GM12891 (cell line): ENCODE measurements at places on chromosomes 7 and 10.

- no peak for DNase-seq
These were observed 3.0 kb upstream of the HOXA7 start for GRCh38 chr7:27159266-27160144.

DNA sequence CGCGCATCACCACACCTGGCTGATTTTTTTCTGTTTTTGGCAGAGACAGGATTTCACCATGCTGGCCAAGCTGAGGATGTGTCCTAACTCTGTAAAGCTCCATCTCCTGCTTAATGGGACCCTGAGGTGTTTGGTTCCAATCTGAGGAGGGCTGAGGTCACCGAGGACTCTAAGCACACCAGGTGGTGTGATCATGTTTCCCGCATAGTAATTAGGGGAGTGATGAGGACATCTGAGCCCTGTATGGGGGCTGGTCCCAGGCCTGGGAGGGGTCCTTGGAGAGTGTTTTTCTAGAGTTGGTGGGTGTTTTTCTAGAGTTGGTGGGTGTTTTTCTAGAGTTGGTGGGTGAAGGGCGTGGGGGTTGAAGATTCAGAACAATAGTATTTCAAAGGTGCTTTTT is 3.0 kb upstream of the ABHD11 start:
- no peak for DNase-seq

DNA sequence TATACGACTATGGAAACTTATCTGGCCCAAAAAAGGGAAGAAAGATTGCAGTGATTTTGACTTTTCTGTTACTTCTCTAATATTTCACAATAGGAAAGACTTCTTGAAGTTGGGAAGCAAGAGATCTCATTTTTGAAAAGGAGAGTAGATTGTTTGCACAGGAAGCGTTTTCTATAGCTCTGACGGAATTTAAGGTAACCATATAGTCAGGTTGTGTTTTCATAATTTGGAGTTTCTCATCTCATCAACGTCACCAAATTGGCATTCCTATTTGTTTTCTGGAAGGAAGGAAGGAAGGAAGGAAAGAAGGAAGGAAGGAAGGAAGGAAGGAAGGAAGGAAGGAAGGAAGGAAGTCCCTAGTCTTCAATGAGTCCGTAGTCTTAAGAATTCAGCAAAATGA is 732.0 kb downstream of the XPNPEP1 start:
- DNase-seq = no peak

DNA sequence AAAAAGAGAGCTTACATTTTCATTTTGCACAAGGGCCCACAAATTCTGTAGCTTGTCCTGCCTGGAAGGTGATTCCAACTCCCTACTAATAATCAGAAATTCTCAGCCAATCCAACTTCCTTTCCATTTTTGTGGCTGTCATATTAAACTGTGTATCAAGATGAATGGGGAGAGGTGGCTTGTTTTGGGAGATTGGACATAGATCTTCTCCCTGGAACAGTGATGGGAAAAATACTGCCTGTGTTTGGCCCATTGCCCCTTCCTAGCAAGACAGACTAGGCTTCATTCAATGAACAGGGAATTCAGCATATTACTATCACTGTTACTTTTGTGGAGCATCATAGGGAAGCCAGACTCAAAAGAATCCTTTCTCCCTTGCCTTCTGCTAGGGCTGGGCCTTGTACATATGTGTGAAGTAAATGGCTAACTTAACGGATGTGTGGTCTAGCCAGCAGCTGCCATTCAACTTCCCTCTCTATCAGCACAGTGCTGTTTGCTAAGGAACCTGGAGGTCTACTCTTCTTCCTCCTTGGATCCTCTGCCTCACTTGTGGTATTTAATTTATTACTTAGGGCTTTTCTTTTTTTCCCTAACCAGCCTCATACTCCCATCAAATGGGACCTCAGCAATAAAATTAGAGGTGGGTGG is 326.0 kb downstream of the BICC1 start:
- no peak for DNase-seq

- DNase-seq = no peak
These were observed 190.3 kb upstream of the GRM3 start for GRCh38 chr7:86453454-86453853.

DNA sequence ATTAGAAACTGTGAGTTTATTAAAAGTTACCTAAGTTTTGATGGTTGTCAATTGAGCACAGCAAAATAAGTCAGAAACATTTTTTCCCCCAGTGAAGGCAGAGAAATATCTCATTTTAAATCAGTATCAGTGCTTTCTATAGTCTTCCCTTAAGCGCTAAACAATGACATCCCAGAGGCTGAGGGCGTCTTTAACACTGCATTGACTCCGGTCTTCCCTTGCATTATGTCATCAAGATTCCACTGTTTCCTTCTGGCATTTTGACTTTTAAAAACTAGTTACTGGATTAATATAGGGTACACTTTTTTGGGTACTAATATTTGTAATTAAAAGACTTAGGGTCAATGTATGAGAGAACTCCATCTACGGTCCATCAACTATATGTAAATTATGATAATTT is 3.9 kb downstream of the GLUD1 start:
- no peak for DNase-seq

- no peak for DNase-seq
These were observed 29.4 kb downstream of the HGF start for GRCh38 chr7:81740403-81740802.

DNA sequence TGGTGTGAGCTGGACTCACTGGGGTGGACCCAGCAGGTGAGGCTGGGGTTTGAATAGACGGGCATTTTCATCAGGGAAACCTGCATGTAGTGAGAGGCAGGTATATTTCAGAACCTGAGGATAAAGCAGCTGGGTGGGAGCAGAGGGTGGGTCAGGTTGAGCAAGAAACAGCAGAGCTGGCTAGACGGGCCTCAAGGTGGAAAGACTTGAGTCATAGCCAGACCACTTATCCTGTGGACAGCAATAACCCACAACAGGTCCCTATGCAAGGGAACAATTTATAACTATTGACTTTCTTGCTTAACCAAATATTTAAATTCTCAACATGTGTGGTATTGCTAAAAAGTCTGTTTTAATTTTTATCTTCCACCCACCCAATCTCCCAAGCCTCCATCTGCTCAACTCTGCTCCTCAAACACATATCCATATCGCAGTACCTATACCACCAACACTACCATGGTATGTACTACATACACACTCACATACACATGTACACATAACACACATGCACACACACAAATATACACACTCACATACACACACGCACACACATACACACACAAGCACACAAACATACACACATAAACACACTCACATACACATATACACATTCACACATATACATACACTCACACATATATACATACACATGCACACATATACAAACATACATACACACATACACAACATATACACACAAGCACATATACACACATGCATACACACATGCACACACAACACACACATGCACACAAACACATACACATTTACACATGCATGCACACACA is 129.0 kb upstream of the C7orf33 start:
- no peak for DNase-seq

GRCh38 chr10:89283936-89284475 is 17.8 kb upstream of the IFIT2 start:
- DNase-seq = no peak

GRCh38 chr10:22803261-22803885 is 89.0 kb upstream of the PIP4K2A start:
- DNase-seq = no peak

DNA sequence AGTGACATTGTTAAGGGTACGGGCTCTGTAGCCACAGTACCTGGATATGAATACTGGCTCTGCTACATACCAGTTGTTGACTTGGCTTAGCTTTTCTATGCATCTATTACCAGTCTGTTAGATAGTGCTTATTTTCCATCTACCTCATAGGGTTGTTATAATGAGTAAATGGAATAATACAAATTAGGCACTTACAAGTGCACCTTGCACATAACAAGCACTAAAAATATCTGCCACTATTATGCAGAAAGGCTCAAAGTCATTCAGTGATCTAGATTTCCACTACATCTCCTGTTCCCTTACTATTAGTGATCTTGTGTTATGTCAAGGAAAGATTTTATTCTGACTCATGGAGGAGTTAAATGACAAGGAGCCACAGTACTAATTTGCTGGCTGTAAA is 27.9 kb upstream of the ZEB1 start:
- DNase-seq = no peak

DNA sequence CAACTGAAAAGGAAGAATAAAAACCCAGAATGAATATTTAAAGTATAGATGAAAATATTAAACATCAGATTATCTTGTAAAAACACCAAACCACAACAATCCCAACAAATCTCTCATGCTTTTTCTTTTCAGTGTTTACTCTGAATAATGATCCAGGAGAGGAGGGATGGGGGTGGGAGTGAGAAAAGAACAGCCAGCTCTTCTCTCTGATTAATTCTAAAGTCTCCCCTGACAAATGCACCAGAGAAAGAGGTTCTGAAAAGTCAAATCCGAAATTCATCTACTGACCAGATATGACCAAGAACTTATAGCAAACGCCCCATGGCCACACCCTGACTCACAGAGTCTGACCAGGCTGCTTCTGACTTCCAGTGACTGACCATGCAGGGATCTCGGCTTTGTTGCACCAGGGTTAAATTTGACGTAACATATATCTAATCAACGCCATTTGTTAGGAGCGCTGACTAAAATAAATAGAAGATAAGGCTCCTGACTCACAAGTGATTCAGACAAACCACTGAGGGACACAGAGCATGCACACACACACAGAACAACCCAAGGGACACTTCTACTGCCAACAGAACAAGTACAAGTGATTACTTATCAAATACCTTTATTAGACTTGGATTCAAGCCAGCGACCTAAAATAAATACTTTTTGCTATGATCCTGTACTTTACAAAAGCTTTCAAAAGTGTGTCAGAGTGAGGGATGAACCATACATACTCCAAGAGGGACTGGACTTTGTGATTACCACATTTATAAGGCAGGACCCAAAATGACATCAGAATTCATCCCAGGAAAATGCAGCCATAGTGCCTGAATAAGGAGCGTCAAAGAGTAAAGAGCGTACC is 9.3 kb upstream of the SPOCK2 start:
- DNase-seq = no peak

DNA sequence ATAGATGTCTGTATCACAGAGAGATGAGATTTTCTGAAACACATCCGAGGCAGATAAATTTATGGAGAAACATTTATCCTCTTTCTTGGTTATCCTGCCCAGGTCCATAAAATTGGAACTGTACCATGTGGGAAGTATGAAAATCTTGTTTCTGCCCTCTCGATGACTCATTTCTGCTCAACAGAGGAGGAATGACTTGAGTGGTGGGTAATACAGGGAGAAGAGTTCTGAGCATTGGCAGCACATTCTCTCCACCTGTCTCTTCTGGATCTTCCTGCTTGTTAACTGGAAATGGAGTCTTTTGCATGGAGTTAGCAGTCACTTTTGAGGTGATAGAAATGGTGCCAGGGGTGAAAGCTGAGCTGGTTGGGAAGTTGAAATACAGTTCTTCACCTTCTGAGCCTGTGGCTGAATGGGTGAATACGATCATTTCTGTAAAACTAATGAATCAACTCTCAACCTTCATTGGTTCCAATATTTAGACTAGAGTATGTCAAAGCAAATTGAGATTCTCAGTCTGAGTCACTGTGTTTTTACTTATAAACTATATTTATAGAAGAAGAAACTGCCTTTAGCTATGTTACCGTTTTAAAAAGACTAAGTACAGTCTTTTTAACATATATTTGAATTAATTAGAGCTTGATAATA is 945.5 kb downstream of the SORCS3 start:
- DNase-seq = no peak

DNA sequence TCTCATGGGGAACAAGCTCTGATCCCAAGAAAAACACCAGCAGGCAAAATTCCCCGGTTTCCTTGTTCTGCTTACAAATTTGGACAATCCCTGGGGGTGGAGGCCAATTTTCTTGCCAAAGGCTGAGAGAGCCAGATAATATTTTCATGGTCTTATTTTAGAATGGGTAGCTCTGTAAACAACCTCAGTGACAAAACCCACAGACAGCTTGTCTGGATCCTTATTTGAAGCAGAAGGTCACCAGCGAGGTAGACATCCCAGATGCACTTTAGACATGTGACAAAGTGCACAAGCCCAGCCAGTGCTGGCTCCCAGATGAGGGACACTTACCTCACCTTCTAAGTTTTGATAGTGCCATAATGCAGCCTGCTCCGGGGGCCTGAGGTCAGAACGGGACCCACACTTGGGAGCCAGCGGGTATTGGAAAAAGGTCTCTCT is 102.6 kb upstream of the DDC start:
- no peak for DNase-seq

DNA sequence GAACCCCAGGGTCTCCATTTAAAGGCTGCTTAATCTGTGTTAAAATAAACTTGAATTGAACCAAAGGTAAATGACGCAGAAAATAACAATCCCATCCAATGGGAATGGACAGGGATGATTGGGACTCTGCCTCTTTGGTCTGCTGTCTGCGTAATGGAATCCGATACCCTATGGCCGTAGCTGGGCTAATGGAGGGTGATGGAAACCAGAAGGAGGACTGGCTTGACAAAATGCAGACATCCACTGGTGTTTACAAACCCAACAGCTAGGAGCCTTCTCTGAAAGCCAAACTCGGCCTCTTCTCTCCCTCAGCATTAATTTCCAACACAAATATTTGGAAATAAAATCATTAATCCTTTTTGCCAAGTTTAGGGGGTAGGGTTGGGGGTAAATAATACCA is 162.2 kb upstream of the CHST15 start:
- DNase-seq = no peak

DNA sequence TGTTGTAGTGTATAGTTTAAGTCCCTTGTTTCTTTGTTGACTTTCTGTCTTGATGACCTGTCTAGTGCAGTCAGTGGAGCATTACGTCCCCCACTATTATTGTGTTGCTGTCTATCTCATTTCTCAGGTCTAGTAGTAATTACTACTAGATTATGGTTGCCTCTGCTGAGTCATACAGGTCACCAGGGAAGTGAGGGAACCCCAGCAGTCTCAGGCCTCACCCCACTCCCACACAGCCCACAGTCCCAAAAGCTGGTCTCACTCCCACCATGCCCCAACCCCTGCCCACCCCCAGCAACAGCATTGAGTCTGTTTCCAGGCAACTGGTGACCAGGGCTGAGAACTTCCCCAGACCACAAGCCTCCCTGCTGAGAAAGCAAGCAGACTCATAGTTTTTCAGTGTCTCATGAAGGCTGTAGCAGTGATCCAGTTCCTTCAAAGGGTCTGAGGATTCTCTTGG is 88.0 kb downstream of the PLXDC2 start:
- DNase-seq = no peak

GRCh38 chr10:128095027-128095752 is 31.0 kb downstream of the MKI67 start:
- no peak for DNase-seq

DNA sequence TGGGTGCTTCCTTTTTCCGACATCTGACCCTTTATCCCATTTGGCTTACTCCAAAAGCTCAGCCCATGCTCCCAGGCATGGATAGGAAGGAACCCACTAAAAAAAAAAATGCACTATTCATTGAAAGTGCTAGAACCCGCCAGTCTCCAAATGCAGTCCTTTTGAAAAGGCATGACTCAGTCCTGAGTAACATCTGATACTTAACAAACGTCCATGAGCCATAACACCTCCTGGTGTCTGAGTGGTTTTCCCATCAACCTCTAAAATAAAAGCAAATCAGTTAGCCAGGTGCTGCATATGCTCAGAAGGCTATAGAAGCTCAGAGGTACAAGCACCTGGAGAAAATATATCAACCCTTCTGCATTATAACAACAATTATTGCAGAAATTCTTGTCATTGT is 45.0 kb upstream of the CACUL1 start:
- no peak for DNase-seq
